Activated T-helper 1 cell treated with Interleukin-2 at 50 U/mL for 16 hours (primary cell): ENCODE measurements at places on chromosomes 5 and 9.

DNA sequence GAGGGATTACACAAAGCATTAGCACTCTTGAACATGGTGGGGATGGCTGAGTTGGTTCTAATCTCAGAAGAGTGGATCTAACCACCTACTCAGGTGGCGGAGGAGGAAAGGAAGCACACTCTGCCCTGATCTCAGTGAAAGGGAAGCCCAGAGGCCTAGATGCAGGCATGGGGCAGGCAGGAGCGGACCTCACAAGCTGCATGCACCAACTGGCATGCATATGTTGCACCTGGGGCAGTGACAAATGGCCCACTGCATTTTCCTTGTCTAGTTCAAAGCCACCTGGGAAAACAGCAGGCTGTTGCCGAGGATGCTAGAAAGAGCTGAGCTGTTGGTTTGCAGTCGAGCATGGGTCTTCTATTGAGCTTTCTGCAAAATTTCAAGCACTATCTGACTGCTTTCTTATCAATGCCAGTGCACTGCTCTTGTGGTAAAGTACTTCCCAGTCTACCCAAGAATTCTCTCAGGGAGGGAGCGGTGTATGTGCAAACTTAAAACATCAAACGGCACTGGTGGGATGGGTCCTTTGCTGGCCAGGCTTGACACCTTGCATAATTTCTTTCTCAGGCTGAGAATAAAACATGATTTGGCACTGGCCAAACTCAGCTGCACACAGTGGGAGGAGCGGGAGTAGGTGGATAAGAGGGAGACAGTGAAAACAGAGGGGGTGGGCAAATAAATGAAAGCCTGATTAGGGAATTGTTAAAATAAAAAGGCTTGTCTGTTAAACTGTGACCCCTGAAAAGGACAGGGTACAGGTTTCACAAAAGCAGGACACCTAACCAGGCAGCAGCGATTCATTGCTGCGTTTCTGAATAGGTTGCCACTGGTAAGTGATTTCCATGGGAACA lies 108.9 kb downstream of the MARCHF3 start:
- no peak for DNase-seq

DNA sequence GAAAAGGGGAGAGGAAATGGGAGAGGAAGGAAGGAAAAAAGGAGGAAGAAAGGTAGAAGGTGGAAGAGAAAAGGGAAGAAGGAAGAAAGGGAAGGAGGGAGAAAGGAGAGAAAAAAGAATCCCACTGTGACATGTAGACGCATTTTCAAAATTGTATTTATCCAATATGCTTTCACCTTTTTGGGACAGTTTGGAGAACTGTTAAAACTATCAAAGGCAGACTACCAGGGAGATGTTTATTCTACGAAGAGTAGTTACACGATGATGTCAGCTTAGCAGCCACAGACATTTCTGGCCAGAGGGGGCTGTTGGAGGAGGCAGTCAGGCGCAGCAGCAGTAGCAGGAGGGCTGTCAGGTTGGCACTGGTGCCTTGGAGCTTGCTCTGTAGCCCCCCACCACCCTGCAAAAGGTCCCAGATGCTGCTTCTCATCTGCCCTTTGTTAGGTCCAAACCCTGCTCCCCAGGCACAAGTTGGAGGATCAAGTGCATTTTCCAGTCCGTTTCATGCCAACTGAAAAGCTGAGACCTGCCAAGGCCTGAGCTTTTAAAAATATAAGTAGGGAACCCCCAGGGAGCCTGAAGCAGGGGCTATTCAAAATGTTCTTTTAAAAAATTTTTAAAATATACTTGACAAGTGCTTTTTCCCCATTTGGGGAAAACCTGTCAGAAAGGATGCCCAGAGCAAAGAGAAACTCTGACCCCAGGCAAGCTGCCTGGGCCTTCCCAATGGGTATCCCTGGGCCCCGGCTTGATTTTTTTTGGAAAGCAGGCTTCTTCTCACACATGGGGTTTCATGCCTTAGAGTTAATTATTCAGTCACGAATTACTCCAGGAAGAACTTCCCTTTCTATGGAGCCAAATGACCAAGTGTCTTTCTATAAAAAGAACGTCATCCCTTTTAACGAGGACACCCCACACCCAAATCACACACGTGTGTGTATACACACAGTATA lies 203.3 kb downstream of the SLIT3 start:
- DNase-seq, result no peak

- no peak for DNase-seq
Observed at GRCh38 chr5:65837139-65837538, 89.2 kb upstream of the ERBIN start.

DNA sequence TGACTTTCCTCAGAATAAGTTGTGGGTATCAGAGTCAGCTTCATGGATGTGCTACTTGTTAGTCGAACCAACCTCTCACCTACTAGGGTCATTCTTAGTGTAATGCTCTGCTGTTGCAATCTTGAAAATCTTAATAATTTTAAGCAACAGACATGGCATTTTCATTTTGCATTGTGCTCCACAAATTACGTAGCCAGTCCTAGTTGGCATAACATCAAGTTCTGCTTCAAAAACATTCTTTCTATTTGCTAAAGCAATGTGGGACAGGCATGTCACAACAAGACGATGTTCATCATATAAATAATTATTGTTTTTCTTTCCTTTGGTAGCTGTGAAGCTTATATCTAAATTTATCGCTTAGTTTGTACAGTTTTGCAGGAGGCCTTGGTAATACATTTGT lies 39.3 kb upstream of the CDH12 start:
- DNase-seq, result no peak

DNA sequence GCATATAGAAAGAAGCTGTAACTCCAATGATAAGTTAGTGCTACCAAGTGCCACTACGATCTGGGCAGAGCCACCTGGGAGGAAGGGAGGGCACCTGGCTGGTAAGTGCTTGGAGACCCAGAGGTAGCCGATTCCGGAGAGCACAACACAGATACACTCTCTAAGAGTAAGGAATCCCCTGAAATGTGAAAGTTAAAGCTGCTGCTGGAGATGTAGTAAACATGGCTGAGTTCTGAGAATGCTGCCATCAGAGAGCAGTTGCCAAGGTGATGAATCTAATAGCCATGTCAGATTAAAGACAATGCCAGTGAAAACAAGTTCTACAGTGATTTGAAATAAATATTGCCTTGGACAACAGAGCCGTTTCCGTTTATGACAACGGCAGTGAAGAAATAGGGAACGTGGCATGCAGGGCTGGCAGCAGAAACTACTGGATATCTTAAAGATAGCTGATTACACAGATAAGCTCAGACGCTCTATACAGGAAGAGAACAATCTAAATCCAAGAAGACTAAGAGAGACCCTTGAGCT lies 561.2 kb upstream of the C9orf72 start:
- DNase-seq, result no peak

- no peak for DNase-seq
Observed at GRCh38 chr9:34190996-34191892, 12.4 kb downstream of the UBAP1 start.

- no peak for DNase-seq
Observed at GRCh38 chr5:126015235-126016181, 407.7 kb upstream of the GRAMD2B start.
